AG04449 (cell line): ENCODE measurements at places on chromosomes 2 and 18.
A peak's percentile ranks its signal among the peaks of the same experiment; 100 is the strongest.

DNA sequence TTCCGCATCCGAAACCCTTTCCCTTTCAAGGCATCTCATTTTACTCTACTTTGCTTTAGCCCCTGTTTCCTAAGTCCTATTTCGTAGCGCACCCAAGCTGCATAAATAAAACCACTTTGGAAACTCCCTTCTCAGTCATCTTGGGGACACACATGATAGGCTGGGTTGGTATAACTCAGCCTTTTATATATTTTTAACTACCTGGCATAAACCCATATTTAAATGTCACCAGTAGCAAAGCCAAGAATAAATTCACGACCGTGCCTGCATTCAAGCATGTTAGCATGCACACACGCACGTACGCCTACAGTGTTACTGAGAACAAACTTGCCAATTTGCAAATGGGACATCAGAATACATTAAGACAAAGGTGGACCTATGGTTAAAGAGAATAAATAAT, 564.7 kb upstream of the PIK3C3 start:
- DNase-seq = no peak

DNA sequence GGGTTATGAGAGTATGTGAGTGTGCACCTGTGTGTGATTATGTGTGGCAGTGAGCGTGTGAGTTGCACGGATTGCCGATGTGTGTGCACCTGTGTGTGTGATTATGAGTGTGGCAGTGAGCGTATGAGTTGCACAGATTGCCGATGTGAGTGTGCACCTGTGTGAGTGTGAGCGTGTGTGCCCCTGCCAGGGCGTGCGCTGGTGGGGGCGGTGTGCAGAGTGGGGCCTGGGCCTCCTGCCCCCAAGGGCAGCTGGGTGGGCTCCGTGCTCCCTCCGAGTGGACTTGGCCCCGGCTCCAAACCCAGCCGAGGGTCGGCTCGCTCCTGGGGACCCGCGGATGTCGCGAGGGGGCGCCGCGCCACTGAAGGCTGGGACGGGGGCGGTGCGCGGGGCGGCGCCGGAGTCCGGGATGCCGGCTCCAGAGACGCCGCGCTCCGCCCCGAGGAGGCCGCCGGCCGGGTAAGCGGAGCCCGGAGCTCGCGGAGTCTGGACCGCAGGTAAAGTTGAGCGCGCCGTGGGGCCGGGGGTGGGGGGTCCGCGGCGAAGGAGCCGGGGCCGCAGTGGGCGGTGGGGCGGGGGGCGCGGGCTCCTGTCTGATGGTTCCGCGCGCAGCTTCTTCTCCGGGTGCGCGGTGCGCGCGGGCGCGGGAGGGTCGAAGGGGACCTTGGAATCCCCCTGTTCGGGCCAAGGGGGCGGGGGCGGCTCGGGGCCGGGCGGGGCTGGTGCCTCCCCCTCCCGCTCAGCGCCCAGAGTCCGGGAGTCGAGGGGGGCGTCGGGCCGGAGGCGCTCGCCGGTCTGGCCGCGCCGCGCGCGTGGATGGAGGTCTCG, at the start of gene KCNG2:
KCNG2 (plus strand) TSS at position 421 of the 828 bp plus-strand sequence. CDS start 65,730 bp downstream, outside the sequence.
- DNase-seq = no peak

DNA sequence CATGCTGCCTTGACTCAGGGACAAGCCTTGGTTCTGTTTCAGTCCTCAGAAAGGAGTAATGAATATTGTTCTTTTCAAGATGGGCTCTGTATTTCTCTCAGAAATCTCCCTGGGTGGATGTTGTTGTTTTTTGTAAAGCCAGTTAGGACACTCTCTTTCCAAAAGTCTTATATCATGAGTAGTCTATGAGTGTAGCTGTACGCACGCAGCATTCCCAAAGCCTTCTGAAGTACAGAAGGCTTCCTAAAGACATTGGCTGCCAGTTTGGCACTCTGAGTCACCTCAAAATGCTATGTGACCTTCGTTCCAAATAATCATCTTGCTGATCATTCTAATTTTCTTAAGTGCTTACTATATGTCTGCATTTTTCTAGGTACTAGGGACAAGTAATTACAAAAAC, 16.7 kb upstream of the GTF2A1L start:
- peak; percentile 41 for DNase-seq

- DNase-seq = no peak
Observed at GRCh38 chr2:189143925-189144324, 35.6 kb downstream of the COL5A2 start.

DNA sequence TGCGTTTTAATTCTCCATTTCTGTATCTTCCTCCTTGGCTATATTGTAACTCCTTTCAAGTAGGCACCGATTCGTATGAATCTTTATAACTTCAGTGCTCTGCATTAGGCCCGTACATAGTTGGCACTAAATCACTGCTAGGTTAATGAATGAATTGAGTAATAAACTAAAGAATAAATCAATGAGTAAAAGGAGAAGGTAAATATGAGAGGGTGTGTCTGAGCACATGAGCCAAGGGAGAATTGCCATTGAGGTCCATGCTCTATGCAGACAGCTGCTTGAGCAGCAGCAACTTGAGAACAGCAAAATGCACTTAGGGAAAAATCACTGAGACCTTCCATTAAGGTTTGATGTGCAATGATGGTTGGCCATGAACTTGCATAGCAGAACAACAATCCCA, 11.2 kb upstream of the TRPM8 start:
- no peak for DNase-seq

- peak; percentile 92 for DNase-seq
Observed at GRCh38 chr2:119255760-119256581, 32.3 kb downstream of the STEAP3 start.

DNA sequence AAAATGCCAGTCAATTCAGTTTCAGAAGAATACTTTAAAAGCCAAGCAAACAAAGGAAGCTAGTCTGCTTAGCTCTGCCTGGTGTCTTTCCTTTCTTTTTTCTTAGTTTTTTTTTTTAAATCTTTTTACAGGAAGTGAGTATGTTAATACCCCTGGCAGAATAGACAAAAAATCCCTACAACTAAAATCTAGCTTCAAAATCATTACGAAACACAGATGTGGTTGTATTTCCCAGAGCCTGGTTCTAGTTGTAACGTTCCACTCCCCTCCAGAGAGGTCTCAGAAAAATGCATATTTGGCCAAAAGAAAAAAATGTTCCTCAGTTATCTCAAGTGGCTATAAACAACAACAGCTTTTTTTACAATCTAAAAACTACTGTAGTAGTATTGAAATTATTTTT, 202.1 kb upstream of the RND3 start:
- no peak for DNase-seq

GRCh38 chr2:242029422-242030225, 160.1 kb downstream of the RTP5 start:
- no peak for DNase-seq

GRCh38 chr2:30336978-30337841, 105.9 kb downstream of the LBH start:
- DNase-seq = no peak

DNA sequence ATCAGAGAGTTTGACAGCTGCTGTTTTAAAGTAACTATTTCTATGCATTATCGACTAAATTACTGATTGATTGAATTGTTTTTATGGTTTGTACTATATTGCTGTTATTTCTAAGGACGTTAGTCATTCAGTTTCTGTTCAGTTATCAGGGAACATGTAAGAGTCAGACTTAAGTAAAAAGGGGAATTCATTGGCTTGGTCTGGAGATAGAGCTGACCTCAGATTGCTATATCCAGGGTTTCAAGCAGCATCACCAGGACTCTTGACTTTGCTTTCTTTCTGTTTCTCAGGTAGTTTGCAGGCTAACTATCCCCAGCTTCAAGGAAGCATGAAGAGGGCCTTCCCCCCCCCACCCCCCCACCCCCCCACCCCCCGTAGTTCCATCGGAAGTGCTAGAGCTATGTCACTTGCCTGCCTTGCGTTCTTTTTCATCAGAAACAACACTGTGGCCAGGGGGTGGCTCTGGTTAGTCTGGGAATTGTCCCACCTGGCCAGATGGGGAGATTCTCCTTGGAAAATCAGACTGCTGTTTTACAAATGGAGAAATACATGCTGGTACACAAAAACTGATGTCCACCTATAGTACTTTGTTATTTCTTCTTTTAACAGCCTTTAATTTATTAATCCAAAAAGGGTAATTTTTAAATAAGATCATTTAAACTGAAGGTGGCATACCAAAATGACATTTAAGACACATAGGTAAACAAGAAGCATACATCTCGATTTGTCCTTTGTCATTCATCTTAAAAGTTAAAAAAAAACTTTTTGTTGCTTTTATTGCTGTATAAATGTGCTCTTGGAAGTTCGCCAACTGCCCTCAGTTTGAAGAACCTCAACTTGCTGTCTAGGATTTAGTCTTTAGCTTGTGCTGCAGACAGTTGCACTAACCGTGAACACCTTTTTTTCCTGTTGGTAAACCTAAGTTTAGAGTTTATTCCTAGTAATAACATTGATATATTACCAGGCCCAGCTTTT, 9.4 kb downstream of the SMAD4 start:
- no peak for DNase-seq

DNA sequence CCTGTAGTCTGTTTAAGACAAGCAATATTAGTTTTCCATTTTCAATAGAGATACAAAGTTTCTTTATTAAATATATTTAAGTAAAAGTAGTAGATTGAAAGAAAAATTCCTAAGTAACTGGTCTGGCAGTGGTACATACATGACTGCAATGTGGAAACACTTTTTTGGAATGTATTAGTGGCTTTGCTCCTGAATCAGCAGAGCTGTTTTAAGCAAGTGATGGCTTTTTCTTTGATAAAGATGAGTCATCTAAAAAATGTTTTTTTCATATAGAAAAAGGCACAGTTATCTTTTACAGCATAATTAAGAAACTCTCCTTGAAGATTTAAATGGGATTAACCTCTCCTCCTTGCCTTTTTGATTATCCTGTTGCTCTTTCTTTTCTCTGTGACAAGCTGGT, 34.9 kb downstream of the KDM3A start:
- peak; percentile 63 for DNase-seq

- DNase-seq = no peak
Observed at GRCh38 chr2:237418300-237418699, 4.3 kb upstream of the COL6A3 start.

- DNase-seq = peak; percentile 79
Observed at GRCh38 chr2:38690499-38691420, 24.8 kb downstream of the GALM start.

- DNase-seq = no peak
Observed at GRCh38 chr2:209208211-209208610, 215.6 kb upstream of the MAP2 start.

- DNase-seq = no peak
Observed at GRCh38 chr2:147174824-147175254, 670.0 kb upstream of the ACVR2A start.

DNA sequence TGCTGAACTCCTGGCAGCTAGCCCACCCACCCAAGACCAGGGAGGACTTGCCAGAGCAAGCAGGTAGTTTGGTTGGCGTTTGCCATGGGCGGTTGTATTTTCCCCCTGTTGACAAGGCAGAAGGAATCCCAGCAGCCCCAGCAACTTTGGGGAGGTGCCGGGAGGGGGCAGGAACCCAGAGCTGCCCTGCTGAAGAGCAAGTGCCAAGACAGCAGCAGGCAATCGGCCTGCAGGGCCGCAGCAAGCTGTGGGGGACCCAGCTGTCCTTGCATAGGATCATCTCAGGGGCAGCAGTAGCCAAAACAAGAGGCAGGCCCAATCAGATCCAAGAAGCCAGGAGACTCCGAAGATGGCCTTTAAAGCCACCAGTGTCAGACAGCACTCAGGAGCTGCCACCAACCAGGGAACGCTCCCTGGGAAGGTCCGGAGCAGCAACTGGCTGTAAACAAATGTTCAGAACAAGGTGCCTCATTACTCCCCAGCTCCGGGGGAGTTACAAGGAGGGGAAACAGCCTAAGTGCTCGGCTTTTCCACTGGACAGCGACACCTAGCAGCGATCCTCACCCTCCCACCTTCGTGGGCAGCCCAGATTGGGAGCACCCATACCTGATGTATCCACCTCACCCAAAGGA, 2.1 kb downstream of the ST8SIA5 start:
- no peak for DNase-seq
